Adrenal gland (tissue), 19 donors: ENCODE measurements at places on chromosomes 16 and 17. TPM values are rescaled to one million over a fixed set of nuclear protein-coding genes. Genes with fewer than 3 reads are reported as not detected.

DNA sequence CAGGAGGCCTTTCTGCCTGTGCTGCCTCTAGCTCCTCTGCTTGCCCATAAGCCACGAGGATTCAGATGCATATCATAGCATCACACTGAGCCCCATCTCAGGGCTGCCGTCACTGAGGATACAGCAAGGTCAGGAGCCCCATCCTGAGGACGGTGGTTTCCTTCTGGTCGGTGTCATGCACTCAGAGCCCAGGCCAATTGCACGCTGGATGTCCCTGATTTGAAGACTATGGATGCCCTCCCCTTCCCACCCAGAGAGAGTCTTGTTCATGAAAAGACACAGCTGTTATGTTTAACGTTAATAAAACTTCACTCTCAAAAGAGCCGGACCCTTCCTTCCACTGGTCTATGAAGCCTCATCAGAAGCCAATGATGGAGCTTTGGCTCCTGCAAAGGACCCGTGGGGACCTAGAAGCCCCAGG, 19.9 kb downstream of the COTL1 start:
- H3K36me3 ChIP-seq = no peaks in the 10 kb centered on the region
- H3K27me3 ChIP-seq = no peaks in the 10 kb centered on the region
- no peak for DNase-seq
- no peak overlapping the region for H3K4me3 ChIP-seq
- peaks cover 73% of the 10 kb centered on the region for H3K4me1 ChIP-seq
- no peak overlapping the region for H3K27ac ChIP-seq

DNA sequence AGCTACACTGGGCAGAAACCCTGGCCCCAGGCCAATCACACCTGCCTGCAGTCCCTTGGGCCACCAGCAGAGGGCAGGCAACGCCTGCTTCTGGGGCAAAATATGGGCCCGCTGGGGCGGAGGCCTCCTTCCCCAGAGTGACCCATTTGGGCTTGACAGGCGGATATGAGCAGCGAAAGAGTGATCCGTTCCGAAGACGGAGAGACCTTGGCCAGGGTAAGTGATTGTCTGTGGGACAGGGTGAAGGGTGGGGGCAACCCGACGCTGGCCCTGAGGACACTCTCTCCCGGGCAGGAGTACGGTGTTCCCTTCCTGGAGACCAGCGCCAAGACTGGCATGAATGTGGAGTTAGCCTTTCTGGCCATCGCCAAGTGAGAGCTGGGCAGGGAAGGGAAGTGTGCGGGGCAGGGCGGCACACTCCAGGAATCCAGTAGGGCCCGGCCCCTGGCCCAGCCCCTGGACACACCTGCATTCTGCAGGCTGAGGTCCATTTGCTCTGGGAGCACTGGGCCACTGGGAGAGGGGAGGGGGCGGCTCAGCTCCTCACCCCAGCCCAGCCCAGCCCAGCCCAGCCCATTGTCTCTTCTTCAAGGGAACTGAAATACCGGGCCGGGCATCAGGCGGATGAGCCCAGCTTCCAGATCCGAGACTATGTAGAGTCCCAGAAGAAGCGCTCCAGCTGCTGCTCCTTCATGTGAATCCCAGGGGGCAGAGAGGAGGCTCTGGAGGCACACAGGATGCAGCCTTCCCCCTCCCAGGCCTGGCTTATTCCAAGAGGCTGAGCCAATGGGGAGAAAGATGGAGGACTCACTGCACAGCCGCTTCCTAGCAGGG, 3.5 kb upstream of the NHERF1 start:
- H3K27ac ChIP-seq = no peak overlapping the region
- H3K27me3 ChIP-seq = peaks cover 8% of the 10 kb centered on the region
- H3K4me1 ChIP-seq = peaks cover 11% of the 10 kb centered on the region
- peak; percentile 90 for DNase-seq
- no peaks in the 10 kb centered on the region for H3K36me3 ChIP-seq
- H3K4me3 ChIP-seq = no peak overlapping the region

The ASIC2 gene
- total RNA-seq = 0.80 TPM

DNA sequence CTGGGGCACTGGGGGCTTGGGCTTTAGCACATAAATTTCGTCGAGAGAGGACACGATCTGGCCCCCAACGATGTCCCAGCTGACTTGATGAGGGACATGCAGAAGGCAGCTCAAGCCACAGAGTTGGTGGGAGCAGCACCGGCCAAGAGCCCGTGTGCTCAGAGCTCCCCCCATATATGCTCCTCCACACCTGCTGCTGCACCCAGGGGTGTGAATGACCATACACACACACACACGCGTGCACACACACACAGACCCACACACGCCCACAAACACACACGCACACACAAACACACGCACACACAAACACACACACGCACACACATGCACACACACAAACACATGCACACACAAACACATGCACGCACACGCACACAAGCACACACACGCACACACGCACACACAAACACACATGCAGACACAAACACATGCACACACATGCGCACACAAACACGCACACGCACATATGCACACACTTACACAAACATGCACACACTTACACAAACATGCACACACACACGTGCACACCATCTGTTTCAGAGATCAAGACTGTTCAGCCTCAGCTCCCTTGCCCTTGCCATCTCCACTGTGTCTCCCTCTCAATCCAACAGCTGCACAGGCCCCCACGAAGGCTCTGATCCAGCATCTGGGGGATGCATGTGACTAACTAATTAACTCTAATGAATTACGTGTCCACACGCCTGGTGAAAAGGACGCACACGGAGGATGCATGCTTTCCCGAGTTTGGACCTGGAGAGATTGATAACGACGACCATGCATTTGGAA, 85.6 kb upstream of the TNRC6C start:
- H3K4me1 ChIP-seq = no peaks in the 10 kb centered on the region
- H3K4me3 ChIP-seq = no peak overlapping the region
- no peaks in the 10 kb centered on the region for H3K27me3 ChIP-seq
